Activated T-cell treated with anti-CD3 and anti-CD28 coated beads, Interleukin-2, amount 50 U/mL, for 4 hours (primary cell): ENCODE measurements at places on chromosomes 2 and 18.

DNA sequence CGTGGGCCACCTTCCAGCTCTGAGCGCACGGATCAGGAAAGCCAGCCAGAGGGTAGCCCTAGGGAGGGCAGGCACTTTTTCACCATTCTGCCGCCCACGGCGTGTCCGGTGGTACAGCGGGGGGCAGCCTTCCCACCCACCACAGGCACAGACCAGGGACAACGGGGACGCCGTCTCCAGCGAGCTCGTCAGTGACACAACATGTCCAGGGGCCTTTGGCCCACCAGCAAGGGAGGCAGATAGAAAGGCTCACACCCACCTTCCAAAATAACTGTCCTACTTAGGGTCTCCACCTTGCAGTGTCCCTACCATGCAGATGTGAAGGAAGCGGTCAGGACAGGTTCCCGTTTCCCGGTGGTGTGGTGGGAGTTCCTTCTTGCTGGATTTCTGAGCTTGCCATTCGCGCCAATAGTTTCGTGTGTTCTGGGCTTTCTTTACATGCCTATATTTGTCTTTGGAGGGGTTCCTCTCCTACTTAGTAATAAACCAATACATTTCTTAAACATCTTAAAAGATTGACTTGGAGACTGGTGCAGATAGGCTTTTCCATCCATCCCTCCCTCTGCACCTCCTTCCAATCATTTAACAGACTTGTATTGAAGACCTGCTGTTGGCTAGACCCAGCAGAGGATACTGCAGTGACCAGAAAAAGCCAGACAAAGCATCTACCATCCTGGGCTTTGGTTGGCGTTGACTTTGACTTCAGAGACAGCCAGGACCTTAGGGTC is 872 bp downstream of the ASB1 start:
- DNase-seq, result no peak

DNA sequence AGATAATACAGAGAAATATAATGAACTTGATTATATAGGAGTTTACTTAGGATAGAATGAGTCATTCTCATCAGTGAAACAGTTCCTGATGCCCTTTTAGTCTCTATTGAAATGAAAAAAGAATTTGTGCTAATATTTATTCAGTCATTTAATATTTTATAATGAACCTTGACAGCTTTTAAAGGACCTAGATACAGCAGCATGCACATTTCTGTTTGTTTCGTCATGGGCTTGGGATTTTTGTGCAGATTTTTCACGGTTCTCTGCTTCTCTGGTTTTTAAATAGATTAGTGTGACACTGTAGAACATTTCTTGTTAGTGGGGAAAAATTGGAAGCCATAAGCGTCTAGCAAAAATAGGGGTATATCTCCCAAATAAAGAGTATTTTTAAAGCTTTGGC is 60.7 kb downstream of the NABP1 start:
- no peak for DNase-seq

DNA sequence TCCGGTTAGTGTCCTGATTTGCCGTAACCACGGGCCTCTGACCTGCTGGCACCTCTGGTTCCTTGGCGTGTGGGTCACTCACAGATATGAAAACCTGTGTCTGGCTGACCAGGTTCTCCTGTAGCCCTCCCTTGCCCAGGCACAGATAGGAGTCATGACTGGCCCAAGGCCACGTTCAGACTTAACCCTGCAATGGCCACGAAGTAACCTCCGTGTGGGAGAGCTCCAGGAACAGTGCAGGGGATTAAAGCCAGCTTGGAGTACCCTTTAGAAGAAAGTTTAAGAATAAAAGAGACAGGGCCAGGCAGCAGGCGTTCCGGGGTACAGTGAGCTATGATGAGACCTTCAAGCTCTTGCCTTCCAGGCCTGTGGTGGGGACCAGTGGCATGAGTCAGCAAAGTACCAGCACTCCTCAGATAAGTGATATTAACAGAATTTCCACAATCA is 25.5 kb downstream of the CENPO start:
- no peak for DNase-seq

DNA sequence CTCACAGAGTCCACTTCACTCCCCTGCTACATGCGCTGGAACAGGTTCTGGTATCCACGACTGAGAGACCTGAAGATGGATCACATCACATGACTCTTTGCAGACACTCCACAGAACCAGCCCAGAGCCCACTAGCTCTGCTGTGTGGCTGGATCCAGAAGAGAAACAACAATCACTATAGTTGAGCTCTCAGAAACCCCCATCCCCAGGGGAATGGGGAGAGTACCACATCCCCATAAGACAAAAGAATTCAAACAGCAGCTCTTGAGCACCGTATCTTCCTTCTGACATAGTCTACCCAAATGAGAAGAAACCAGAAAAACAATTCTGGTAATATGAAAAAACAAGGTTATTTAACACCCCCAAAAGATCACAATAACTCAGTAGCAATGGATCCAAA is 76.4 kb downstream of the ZSWIM2 start:
- no peak for DNase-seq
